ENCODE measurements at places on chromosomes 5 and 9.

GRCh38 chr5:169341556-169341955 lies 40.6 kb upstream of the SLIT3 start:
- no peak for DNase-seq

DNA sequence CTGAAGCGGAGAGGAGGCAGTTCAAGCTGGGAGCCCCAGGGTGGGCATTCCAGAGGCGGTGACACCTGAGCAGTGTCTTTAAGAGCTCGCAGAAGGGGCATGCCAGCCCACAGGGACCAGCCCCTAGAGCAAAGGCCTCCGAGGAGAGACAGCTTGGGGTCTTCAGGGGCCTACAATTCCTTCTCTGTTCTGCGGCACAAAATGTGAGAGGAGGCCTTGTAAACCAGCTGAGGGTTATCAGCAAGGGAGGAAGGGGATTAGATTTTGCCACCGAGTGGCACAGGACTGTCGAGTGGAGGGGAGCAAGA lies 505 bp upstream of the SIGMAR1 start:
- no peak for DNase-seq

GRCh38 chr5:99089822-99090549 lies 161.2 kb upstream of the CHD1 start:
- DNase-seq: no peak

DNA sequence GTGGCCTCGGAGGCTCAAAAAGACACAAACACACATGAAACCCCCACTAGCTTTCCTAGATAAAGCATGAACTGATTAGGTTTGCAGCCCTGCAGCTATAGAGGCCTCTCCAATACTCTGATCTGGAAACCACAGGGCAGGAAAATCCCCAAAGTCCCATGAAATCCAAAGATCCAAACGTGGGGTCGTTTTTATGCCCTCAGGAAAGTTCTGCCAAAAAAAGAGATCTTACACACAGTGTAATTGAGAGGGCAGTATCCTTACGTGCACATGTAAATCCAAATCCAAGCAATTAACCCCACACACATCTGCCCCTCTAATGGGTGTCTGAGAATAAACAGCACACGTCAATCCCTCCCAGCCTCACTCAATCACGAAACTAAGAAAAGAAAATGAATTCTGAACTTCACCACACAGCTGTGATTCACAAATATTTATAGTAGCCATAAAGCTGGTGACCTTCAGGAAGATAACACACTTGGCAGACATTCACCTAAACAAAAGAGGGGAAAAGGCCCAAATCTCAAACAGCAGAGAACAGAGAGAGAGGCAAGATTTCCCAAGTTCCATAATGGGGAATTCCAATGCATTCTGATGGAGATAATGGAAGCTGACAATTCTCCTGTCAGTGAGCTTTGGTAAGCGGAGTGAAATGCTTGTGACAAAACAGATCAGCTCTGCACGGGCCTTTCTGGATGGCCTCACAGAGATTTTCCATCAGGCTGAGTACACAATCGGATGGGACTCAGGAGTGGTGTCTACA lies 114.2 kb downstream of the SEMA5A start:
- DNase-seq: no peak

DNA sequence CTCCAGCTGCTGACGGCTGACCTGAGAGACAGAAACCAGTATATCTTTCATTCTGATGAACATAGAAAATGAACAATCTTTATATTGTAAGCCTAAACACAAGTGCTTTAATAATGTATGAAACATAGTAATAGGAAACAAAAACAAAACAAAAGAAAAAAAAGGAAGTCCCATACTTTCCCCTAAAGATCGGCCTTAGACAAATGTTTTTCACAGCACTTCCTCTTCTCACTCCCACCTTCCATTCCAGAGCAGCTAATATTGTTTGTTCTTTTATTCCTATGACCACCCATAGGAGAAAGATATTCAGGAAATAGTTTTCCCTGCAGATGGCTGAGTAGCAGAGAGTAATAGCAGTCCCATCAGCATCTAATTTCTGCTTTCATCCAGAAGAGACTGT lies 194.4 kb upstream of the SLC27A6 start:
- DNase-seq: no peak

DNA sequence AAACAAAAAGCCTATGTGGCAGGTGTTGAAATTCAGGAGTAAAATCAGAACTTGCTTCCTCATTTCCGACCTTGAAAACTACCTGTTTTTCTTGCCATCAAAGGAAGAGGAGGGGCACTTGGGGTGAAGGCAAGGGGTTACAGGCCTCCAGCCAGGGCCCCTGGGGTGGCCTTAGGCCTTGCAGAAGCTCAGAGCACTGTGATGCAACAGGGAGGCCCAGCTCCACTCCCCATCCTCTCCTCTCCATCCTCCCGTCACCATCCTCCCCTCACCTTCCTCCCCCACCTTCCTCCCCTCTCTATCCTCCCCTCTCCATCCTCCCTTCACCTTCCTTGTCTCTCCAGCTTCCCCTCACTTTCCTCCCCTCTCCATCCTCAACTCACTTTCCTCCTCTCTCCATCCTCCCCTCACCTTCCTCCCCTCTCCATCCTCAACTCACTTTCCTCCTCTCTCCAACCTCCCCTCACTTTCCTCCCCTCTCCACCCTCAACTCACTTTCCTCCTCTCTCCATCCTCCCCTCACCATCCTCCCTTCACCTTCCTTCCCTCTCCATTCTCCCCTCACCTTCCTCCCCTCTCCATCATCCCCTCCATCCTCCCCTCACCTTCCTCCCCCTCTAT lies 111.6 kb downstream of the WNK2 start:
- no peak for DNase-seq

- no peak for DNase-seq
These were observed 244.7 kb downstream of the PIK3R1 start for GRCh38 chr5:68460147-68460798.

- DNase-seq: no peak
These were observed 287.7 kb downstream of the FER start for GRCh38 chr5:109035436-109035835.

DNA sequence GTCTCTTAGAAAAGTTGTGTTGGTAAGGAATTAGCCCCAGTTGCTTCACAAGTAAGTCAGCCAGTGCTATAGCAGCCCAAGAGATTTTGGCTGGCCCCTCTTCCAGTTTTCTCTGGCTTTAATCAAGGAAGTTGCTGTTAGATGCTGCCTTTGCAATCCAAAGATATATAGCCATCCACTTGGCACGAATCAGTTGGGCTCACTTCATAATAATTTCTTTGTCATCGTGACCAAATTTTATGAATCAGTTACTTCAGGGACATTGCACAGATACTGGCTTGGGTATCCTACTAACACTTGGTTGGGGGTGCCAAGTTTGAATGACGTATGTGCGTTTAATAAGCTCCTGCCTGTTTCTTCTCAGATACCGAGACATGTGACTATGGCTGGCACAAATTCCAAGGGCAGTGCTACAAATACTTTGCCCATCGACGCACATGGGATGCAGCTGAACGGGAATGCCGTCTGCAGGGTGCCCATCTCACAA lies 81.5 kb downstream of the VCAN start:
- DNase-seq: no peak

DNA sequence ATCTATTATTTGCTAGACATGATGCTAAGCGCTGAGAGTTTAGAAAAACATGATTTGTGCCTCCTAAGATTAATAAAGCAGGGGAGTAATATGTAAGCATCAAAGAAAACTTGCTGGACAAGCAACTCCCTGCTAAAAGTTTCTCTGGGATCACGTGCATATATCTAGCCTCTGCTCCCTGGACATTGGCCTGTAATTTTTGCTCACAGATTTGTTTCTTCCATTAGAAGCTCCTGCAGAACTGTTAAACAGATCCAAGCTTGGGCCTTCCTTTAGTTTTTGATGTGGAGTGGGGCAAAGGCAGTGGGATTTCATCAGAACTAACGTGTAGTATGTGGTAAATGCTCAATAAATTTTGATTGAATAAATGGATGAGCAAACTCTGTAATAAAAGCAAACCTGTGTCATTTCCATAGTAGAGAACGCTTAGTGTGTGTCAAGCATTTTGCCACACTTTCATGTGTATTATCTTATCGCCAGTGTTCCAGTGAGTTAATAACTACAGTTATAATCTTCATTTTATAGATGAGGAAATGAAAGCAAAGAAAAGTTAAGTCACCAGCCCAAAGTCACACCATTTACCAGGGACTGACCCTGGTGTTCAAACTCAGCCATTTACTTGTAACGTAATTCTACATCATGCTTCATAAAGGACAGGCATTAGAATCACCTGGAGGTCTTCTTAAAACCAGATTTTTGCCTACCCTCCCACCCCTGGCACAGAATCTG lies 100.3 kb downstream of the PCSK5 start:
- DNase-seq: no peak

DNA sequence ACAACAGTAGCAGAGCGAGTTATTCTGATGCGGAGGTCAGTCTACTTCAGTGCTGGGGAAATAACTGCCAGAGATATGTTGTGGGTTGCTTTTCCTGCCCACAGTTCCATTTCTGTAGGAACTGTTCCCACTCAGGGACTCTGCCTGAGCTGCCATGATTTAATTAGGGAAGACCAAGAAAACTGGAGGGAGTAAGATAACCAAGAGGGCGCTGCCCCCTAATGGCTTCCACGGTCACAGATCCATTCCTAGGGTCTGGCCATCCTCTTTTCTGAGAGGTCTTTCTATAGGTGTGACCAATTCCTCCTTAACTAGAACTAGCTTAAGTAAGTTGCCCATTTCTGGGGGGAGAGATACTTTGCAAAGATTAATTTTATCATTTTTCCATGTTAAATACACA lies 125.9 kb downstream of the APBA1 start:
- DNase-seq: no peak

DNA sequence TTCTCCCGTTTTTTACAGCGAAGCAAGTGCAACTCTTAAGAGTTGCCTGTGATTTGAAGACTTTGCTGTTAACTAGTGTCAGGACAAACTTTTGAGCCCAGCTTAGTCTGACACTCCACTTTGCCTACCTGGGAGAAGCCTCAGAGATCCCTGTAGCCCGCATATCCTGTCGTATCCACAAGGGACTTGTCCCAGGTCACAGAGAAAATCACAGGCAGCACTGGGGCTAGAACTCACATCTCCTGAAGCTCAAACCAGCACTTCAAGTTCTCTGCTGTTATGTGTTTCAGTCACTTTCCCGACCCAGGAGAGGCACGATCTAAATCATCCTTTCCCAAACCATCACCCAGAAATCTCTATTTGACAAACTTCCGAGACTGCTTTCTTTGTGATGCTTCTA lies 584.5 kb downstream of the ACTL7B start:
- DNase-seq: no peak

- DNase-seq: no peak
These were observed 139.2 kb upstream of the HMHB1 start for GRCh38 chr5:143672806-143673205.

DNA sequence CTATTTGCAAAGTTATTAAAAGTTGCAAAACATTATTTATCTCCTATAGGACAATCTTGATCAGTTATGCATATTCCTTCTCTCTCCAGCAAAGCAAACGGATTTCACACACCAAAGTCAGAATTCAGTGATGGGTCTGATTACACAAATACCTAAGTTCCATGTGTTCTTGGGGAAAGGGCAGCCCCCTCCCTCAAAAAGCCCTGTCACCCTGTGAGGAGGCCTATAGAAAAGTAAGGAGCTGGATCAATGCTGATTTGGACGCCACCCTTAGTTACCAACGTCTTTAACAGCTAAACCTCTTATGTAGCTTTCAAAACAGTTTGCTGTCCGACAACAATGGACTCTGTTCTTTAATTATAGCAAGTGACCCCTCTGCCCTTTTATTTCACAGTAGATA lies 6.4 kb downstream of the ZNF608 start:
- no peak for DNase-seq

- DNase-seq: no peak
These were observed 123.2 kb upstream of the FBXL7 start for GRCh38 chr5:15376803-15377202.

DNA sequence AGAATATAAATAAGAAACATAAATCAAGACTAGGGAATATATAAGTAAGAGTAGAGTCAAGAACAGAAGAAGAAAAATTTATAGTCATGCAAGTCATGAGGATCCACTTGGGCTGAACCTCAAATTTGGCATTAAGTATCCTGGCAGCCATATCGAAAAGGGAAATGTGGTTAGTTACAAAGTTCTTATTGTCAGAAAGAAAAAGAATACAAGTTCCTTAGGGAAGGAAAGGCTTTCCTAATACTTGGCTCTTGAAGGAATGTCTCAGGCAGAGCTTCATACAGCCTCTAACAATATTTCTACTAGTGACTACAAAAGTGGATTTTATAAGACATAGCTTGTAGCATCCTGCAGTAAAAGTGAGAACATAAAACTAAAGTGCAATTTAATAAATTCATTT lies 45.4 kb downstream of the TMEM252 start:
- DNase-seq: no peak

DNA sequence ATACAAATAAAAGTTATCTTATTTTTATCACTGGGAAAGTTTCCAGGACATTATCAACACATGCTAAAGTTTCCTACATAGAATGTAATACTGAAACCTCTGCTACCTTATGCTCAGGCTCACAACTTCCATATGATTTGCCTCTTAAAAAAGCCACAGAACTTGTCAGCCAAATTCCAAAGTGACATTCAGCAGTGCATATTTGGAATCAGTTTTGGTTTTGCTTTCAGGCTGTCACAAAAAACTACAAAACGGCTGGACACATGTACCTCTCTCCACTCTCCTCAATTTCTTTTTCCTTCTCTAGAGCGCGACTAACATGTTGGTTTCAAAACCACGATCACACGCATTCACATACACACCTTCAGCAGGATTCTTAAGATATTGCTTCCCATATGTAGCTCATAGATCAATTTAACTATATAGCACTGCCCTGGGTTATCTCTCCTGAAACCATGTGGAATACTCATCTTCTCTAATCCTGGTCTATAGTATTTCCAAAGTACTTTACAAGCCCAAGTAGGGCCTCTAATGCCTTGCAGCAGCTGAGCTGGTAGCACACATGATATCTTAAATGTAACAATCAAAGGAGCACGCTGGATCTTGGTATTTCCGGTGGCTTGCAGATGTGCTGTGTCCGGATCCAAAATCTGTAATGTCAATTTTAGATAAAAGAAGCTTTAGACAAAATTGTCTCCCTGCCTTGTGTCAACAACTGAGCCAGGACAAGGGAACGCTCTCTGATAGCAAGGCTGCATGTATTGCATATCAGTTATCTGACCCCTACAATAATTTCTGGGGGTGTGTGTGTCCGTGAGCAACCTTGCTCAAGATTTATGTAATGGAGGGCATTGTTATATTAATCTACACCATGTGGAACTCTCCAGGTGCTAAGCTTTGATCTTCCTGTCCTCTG lies 203.2 kb downstream of the DMRT2 start:
- no peak for DNase-seq

DNA sequence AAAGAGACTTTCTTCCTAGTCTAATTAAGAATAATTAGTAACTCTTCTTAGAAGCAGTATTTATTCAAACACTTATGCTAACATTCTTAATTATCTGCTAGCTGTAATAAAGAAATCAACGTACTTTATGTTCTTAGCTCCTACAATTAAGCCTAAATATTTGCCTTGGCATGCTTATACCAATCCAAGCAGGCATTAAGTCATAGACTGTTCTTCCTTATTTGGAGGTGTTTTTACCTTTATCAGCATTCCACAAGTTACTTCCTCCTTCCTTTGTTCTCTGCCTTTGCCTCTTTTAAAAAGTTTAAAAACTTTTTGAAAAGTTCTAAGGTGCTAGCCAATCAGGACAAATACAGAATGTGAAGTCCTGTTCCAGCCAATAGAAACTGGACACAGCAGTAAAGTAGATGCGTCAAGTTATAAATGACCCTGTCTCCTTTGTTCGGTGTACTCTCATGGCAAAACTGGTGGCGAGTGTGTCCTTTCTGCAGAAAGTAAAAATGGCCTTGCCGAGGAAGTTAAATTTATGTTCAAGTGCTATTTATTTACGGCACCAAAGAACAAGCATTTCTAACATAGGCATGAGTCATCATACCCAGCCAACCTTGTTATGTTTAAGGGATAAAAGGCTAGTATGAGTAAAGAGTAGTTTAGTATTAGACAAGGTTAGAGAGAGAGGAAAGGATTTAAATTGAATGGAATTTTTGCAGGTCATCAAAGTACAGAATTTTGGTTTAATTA lies 58.6 kb downstream of the GPBP1 start:
- DNase-seq: no peak
